ENCODE measurements at places on chromosomes 4 and X.

- no peak for DNase-seq
These were observed 18.6 kb upstream of the CPE start for GRCh38 chr4:165360041-165360695.

- peak; percentile 44 for DNase-seq
These were observed 46.5 kb upstream of the HMX1 start for GRCh38 chr4:8917868-8918783.

- no peak for DNase-seq
These were observed 63.8 kb upstream of the HPRT1 start for GRCh38 chrX:134396174-134396573.

DNA sequence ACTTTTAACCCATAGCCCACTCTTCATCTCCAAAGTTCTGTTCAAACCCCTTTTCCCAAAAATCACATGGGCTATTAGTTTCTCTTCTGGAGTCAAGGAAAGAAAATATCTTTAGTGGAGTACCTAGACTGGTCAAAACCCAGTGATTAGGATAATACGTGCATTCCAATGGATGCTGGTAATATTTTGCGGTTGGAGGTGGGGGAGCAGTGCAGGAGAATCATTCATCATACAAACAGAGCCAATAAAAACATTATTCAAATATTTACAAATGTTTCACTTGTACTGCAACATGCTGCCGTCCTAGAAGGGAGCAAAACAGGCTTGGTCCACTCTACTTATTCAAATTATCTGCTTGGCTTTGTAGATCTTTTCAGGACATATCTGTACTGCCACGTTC is 57.2 kb upstream of the RAB9B start:
- no peak for DNase-seq

DNA sequence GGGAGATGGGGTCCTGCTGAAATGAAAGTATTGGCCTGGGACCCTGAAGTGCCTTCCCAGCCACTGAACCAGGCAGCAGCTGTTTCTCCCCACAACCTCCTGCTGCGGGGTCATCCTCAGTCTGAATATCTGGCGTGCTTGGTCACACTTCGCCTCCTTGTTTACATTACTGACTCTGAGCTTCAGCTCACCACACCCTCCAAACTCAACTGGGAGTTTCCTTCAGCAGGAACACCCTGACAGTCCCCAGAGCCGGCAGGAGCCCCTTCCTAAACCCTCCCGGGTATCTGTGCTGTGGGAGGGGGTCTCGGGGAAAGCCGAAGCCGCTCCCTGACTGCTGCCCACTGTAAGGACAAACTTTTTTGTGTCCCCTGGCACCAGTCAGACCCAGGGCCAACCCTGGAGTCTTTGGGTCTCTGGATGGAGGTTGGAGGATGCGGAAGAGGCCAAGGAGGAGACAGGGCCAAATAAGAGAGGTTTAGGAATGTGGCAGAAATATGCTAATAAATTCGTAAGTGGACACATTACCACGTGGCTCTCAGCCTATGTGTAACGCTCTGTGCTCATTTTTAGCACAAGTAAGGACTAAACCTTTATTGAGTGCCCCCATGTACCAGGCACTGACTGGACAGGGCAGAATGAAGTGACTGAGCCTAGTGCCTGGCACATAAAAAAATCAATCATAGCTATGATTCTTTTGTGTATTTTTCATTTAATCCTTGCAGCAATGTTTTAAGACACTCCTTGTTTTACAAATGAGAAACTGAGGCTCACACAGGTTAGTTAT is 20.7 kb downstream of the FHDC1 start:
- no peak for DNase-seq

DNA sequence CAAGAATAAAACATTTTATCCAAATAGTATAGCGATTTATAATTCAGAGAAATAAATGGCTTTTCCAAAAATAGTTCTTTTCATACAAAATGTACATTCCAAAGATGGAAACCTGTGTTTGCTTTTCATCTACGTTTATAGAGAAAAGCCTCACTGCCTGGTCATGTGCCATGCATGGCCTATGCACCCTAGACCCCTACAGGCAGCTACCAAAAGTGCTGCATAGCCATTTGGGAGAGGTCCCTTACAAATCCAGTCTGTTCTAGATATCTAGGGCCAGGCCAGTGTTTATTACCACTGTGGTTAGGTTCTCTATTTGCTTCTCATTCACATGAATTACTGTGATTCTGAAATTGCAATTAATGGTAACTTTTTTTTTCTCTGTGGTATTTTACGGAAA is 17.2 kb downstream of the HMGB2 start:
- no peak for DNase-seq

DNA sequence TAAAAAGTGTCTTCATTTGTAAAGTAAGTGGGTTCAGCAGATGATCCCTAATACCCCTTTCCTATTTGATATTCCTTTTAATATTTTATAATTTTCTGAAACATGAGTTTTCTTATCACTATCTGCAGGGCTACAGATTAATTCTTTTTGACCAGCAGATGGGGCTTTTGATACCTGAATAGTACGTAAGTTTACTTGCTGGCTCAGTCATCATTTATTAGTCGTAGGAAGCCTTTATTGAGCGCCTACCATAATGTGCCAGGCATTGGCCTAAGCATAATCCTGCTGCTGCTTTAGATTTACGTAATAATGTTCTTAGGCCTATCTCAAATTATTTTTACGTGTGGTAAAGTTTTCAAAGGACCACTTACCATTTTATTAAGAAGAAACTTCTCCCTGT is 33.1 kb downstream of the OSTC start:
- DNase-seq = no peak

DNA sequence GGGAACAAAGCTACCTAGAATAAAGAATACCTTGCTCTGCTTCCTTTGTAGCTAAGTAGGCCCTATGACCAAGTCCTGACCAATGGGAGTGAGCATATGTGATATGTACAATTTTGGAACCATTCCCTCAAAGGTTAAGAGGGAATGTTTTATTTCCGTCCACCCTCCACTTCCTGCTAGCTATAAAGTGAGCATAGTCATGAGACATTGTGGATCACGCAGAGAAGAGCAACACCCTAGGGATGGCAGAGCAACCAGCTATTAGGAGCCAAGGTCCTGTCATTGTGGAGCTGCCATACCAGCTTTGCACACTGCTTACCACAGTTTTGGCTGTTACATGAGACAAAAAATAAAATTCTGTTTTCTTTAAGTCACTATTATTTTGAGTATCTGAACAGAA is 45.8 kb upstream of the RNF128 start:
- no peak for DNase-seq

GRCh38 chrX:96540111-96540631 is 144.5 kb upstream of the DIAPH2 start:
- DNase-seq = no peak

- DNase-seq = no peak
These were observed 180.8 kb upstream of the MAB21L2 start for GRCh38 chr4:150401083-150401687.

DNA sequence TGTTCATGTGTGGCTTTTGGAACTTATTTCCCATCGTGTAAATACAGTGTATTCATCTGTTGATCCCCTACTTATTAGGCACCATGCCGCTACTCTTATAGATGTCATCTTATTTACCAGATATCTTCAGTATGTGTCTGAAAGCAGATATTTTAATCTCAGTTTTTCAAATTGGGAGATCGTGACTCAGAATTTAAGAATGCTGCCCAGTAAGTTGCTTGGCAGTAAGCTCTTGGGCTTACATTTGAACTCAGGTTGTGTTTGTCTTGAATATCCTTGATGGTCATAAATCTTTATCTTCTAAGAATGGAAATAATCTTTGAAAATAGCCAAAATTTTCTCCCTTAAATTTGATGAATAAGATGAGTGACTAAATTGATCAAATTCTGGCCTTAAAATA is 45.9 kb upstream of the RPA4 start:
- no peak for DNase-seq

- no peak for DNase-seq
These were observed 1014.2 kb downstream of the C4orf33 start for GRCh38 chr4:130110189-130110588.

DNA sequence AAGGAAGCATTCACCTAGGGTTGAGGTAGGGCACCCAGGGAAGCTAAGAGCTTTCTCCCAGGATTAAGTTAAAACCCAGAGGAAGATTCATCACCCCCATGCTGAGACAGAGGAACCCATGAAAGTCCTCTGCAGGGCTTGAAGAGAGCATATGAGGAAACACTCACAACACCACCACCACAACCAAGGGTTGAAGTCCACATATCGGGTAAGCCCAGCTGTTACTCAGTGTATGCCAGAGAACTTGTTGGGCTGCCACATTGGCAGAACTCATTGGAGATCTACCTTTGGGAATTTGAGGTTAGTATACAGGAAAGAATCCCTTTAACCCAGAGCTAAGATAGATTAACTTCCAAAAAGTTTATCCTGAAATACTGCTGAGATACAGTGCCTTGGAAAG is 75.1 kb downstream of the INTS6L start:
- DNase-seq = no peak

- no peak for DNase-seq
These were observed 233.4 kb downstream of the CFAP299 start for GRCh38 chr4:80568891-80569290.

DNA sequence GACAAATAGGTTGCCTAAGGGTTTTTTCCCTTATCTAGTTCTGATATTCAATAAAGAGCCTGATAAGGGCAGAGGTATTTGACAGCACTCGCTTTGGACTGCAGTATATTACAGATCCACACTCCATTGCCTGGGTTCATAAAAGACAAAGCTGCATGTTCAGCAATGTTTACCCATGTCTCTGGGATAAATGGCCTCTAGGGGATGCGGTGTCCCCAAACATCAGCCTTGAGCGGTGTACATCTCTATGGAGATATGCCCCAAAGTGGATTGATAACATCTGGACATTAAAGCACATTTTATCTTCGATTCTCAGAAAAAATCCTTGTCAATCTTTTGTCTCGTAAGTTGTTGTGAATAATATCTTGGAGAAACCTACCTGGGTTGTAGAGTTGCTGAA is 660.8 kb upstream of the AADAT start:
- DNase-seq = no peak

DNA sequence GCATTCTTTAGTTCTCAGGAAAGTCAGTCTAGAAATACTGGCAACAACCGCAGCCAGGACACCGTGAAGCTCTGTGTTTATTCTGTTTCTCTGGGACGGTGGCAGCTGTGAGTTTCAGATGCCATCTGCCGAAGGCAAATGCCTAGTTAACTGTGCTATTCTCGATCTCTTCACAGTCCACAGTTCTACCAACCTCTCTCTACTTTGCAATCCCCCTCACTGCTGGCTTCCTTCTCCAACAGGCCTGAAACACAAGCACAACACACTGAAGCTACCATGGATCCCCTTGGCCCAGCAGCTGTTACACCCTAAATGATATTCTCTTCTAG is 118.8 kb downstream of the ZNF827 start:
- no peak for DNase-seq

DNA sequence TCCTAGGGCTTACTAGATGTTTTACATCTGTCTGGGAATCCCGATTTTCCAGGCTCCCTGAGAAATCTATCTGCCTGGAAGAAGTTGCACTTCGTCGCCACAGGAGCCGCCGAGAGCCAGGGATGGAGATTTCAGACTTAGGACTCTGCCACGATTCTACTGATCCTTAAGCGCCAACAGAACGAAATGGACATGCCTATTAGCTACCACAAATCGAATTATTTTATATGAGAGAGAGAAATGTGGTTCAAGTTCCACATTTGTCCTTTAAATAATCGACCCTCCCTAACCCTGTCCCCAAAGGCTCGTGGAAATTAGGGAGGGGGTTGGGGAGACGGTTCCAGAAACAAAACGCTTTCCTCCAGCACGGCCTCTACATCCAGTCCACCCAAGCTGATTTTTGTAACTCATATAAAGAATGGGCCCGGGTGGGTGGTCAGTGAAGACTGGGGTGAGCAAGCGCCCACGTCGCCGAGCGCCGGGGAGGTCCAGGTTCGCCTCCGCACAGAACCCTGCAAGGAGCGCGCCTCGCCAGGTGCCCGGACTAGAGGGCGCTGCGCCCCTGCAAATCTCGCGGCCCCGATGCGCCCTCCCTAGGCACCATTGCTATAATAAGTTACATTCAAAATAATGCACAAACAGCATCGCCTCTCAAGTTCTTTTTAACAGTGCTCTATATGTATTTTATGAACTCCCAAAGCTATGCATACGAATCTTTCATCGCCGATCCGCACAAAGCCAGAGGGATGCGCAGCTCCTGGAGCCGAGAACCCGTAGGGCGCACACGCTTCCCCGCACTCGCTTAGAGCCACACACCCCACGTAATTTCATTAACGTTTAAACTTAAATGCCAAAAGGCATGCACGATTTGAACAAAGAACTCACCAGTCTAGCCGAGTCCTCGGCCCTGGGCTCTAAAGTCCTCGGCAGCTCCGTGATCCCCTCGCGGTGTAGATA is 2.1 kb upstream of the FAT1 start:
- DNase-seq = no peak

GRCh38 chr4:7705062-7705461 is 234.6 kb downstream of the AFAP1 start:
- no peak for DNase-seq

- DNase-seq = peak; percentile 18
These were observed 723 bp downstream of the DHX15 start for GRCh38 chr4:24583451-24584210.

DNA sequence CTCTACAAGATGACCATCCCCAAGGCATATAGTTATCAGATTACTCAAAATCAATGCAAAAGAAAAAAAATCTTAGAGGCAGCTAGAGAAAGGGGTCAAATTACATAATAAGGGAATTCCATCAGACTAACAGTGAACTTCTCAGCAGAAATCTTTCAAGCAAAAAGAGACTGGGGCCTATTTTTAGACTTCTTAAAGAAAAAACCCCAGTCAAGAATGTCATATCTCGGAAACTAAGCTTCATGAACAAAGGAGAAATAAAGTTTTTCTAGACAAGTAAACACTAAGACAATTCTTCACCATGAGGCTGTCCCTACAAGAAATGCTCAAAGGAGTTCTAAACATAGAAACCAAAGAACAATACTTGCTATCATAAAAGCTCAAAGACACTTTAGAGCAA is 51.7 kb downstream of the RAB28 start:
- no peak for DNase-seq

- DNase-seq = no peak
These were observed 65.6 kb downstream of the ATXN3L start for GRCh38 chrX:13254076-13254785.

- no peak for DNase-seq
These were observed 403 bp downstream of the SGCB start for GRCh38 chr4:52037689-52038102.

DNA sequence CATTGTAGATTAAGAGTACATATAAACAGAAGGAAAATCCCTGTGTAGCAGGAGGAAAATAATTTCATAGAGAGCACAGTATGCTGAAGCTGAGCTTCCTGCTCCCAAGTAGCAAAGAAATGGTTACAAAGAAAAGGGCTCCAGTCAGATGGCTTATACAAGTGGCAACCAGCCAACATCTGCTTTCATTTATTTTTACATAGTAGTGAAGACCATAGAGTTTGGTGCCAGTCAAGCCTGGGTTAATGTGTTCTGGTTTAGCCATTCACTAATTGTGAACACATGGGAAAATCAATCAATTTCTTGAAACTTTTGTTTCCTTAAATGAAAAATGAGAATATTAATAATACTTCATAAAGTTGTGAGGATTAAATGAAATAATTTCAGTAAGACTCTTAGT is 111.3 kb upstream of the ELOVL6 start:
- DNase-seq = no peak

Measured in stimulated activated CD4-positive, alpha-beta T cell treated with anti-CD3 and anti-CD28 coated beads, Interleukin-1b, Interleukin-23, amount 100 ng/mL, for 24 hours (primary cell).